Osteoblast (primary cell): ENCODE measurements at places on chromosomes 7 and 10. TPM values are rescaled to one million over a fixed set of nuclear protein-coding genes. Genes with fewer than 3 reads are reported as not detected.
A peak's percentile ranks its signal among the peaks of the same experiment; 100 is the strongest.

DNA sequence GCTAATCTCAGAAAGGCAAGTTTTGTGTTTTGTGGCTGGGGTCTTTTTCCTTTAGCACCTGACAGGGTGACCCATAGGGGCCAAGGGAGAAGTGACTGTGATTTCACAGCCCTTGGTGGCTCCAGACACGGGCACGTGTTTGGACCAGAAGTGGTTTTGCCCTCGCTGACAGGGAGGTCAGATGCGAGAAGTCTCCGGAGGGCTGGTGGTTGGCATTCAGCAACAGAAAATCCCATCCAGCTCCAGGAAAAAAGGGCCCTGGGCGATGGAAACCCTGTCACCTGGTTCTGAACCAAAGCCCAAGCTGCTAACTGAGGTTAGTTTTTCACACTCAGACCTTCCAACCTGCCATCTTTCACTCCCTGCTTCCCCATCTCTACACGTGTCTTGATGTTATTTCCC is 272.9 kb downstream of the TRIL start:
- DNase-seq, result peak; percentile 23

OR2A2 gene
- not detected in 2 replicates for total RNA-seq

DNA sequence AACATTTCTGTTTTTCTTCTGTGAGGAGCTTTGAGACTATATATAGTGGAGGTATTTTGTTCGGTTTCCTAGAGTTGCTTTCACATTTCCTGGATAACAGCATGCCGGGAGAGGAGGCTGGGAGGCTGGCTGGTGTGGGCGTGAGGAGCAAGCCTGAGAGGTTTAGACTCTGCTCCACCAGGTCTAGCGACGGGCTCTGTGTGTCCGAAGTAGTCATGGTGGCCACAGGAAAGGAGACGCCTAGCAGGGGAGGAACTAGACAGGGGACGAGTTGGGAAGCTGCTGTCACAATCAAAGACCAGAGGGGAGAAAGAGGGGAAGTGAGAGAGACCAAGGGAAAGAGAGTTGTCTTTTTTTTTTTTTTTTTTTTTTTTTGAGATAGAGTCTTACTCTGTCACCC is 19.6 kb downstream of the PTPRE start:
- DNase-seq, result no peak

TCTN3 gene
- total RNA-seq, result 34.4 and 44.2 TPM in 2 replicates

ANKRD61 gene
- total RNA-seq, result not detected in 2 replicates

- DNase-seq, result no peak
Measured at GRCh38 chr10:62244785-62245467, 23.7 kb downstream of the RTKN2 start.

- DNase-seq, result no peak
Measured at GRCh38 chr7:33873518-33873917, 31.8 kb upstream of the BMPER start.

- DNase-seq, result peak; percentile 89
Measured at GRCh38 chr10:110502851-110503301, 5.2 kb downstream of the DUSP5 start.

HOXA3 gene
- total RNA-seq, result 3.5 and 4.0 TPM in 2 replicates
